ENCODE measurements at places on chromosomes 13 and 19. TPM values are rescaled to one million over a fixed set of nuclear protein-coding genes. Genes with fewer than 3 reads are reported as not detected.

DNA sequence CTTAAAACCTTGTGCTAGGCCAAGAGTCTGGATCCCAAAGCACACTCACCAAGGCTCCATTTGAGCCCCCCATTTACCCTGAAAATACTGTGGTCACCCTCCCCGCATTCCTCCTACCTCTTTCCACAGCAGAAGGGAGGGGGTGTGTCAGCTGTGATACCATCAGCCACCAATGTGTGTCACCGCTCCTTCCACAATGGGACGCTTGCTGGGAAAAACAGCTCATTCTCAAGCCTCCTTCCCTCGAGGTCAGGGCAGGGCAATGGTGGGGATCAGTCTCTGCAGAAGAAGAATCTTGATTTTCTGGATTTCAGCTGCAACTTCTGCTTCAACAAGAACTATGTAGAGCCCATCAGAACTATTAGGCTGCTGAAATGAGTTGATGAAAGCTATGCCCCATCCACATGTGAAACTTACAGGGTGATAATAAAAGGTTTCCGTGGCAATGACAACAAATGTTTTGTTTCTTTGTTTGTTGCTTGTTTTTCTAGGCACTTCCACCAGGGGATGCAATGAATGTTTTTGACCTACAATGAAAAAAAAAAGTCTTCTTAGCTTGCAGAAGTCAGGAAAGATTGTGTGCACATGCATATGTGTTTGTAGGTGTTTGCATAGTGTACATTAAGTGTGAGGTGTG, 26.4 kb upstream of the ZNF507 start:
- no peak overlapping the region for H3K4me3 ChIP-seq
- H3K27me3 ChIP-seq: peaks cover 36% of the 10 kb centered on the region
- H3K4me1 ChIP-seq: no peaks in the 10 kb centered on the region
- no peaks in the 10 kb centered on the region for H3K36me3 ChIP-seq
- H3K27ac ChIP-seq: no peak overlapping the region

The EIF3K gene
- 230 TPM for total RNA-seq

DNA sequence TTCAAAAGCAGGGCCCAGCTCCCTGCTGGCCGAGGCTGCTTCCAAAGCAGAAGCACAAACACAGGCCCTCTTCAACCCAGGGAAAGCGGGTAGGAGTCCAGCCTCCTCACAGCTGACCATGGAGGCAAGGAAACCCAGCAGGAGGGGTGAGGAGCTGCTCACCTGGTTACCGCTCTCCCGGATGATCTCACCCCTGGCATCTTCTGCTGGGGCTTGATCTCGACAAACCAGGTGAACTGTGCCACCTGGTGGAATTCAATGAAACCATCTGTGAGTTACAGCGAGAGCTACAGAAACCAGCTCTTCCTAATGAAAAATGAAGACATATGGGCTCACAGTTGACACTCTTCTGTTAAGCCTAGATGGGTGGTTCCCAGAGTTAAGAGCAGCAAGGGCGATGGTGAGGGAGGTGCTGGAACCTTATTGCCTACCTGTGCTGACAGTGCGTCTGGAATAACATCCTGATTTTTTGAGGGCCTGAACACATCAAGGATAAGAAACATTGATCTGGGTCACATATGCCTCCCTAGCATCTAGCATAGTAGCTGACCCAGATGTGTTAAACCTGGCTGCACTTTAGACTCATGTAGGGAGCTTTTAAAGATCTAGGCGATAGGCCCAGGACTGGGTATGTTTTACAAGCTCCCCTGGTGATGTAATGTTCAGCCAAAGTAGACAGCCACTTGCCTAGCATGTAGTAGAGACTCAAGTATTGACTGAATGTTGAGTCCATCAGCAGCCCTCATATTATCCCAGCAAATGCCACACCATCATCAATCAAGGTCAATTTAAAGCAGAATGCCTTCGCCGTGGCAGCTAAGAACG, 6.1 kb downstream of the DHRS12 start:
- H3K27ac ChIP-seq: no peak overlapping the region
- peak; percentile 66 for DNase-seq
- H3K27me3 ChIP-seq: no peaks in the 10 kb centered on the region
- H3K36me3 ChIP-seq: no peaks in the 10 kb centered on the region

GRCh38 chr13:28333204-28333881, 161.6 kb downstream of the FLT1 start:
- H3K27me3 ChIP-seq: peaks cover 76% of the 10 kb centered on the region
- no peaks in the 10 kb centered on the region for H3K4me1 ChIP-seq
- H3K4me3 ChIP-seq: no peak overlapping the region

GRCh38 chr13:31962731-31963370, 68.7 kb upstream of the FRY start:
- H3K27ac ChIP-seq: no peak overlapping the region
- no peaks in the 10 kb centered on the region for H3K27me3 ChIP-seq
- no peak overlapping the region for H3K4me3 ChIP-seq
- no peak for DNase-seq

DNA sequence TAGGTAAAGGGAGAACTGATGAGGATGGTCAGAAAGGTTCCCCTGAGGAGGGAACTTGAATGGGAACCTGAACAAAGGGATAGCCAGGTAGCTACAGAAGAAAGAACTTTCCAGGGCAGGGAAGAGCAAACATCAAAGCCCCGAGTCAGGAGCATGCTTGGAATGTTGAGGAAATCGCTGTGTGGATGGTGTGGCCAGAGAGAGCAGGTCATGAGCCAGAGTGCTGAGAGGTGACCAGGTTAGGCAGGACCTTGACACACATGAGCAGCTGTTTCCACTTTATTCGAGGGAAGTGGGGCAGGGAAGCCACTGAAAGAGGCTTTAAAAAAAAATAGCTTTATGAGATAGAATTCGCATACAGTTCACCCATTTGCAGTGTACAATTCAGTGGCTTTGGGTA, 4.4 kb downstream of the RAB8A start:
- H3K27me3 ChIP-seq: no peaks in the 10 kb centered on the region
- H3K4me3 ChIP-seq: no peak overlapping the region
- peaks cover 12% of the 10 kb centered on the region for H3K4me1 ChIP-seq
- no peak overlapping the region for H3K27ac ChIP-seq
- H3K36me3 ChIP-seq: peaks cover 11% of the 10 kb centered on the region
